A549 treated with ZK216348 at 1 μM for 4 hours (cell line): ENCODE measurements at places on chromosomes 6 and 20. TPM values are rescaled to one million over a fixed set of nuclear protein-coding genes. Genes with fewer than 3 reads are reported as not detected.

RNF217 gene
- 3.9 to 8.9 TPM (median 6.6 TPM) in 5 replicates for total RNA-seq

EYA2 gene
- total RNA-seq, result 2.4 to 3.8 TPM (median 2.6 TPM) in 5 replicates

EFCAB8 gene
- total RNA-seq, result not detected in 5 replicates

GNAS-AS1 gene
- not detected in 5 replicates for total RNA-seq

PPP1R16B gene
- 0.11 to 0.43 TPM (median 0.18 TPM) in 5 replicates for total RNA-seq

SULF2 gene
- 17.7 to 24.6 TPM (median 24.3 TPM) in 5 replicates for total RNA-seq

ARFGEF3 gene
- total RNA-seq, result 0.45 to 0.61 TPM (median 0.48 TPM) in 5 replicates

THBS2 gene
- total RNA-seq, result not detected in 5 replicates

NT5DC1 gene
- 21.6 to 32.8 TPM (median 28.3 TPM) in 5 replicates for total RNA-seq

ULBP1 gene
- total RNA-seq, result 0.73 to 1.3 TPM (median 1.00 TPM) in 5 replicates

ZNF165 gene
- 0.57 to 1.5 TPM (median 0.83 TPM) in 5 replicates for total RNA-seq

IPCEF1 gene
- 0.03 TPM in 1 of 5 replicates, not detected in the others for total RNA-seq

SOX18 gene
- total RNA-seq, result 1.4 to 3.4 TPM (median 2.6 TPM) in 5 replicates

ZBP1 gene
- not detected in 5 replicates for total RNA-seq
